Activated gamma-delta T cell (primary cell): ENCODE measurements at places on chromosomes 3 and 15.

- no peak for DNase-seq
Measured at GRCh38 chr3:31254483-31254882, 278.2 kb upstream of the STT3B start.

- DNase-seq, result no peak
Measured at GRCh38 chr3:43361077-43361476, 74.7 kb downstream of the SNRK start.

DNA sequence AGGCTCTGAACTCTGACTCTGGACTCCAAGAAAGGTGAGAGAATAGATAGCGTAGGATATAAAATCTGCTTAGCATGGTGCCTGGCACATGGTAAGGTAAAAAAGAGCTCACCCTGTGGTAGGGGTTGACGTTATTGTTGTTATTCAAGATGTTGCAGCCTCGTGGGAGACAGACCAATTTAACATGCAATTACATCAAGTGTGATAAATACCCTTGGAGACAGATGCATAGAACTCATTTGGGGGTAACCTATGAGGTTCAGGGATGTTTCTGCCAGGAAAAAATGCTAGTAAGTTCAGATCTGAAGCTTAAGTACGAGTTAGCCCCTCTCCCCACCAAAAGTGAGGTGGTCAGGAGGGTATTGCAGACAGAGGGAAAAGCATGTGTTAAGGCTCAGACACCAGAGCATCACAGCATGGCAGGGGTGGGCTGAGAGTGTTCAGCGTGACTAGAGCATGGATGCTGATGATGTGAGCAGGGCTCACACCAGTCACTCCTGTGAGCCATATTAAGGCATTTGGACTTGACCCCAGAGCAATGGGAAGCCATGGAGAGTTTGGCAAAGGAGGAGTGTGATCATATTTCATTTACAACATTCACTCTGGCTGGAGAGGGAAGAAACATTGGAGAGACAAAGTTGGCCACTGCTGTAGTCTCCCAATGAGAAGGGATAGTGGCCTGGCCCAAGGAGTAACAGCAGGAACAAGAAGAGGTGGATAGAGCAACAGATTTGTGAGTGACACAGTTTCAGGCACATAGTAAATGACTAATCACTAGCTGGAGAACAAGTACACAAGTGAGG is 181.0 kb downstream of the UACA start:
- no peak for DNase-seq

- no peak for DNase-seq
Measured at GRCh38 chr15:38260077-38260476, 7.4 kb downstream of the SPRED1 start.

DNA sequence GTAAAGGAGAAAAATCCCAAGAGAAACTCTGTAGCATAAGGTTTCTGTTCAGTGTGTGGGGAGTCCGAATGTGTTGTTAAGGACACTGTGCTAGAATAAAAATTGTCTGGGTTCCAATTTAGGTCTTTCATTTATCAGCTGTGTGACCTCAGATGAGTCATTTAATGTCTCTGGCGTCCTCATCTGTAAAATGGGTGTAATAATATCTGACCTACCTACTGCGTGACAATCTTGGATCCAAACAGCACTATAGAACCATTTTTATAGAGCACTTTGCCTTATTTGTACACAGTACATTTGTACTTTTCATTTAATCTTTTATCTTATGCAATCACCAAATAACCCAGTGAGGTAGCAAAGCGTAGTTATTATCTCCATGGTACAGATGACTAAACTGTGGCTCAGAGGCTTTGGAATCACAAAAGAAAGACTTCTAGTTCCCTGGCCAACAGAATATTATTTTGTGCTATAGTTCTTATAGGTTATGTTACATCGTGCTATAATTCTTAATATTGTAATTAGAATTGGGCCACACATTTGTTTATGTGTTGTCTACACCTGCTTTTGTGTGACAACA is 46.6 kb upstream of the TNIK start:
- DNase-seq, result no peak

DNA sequence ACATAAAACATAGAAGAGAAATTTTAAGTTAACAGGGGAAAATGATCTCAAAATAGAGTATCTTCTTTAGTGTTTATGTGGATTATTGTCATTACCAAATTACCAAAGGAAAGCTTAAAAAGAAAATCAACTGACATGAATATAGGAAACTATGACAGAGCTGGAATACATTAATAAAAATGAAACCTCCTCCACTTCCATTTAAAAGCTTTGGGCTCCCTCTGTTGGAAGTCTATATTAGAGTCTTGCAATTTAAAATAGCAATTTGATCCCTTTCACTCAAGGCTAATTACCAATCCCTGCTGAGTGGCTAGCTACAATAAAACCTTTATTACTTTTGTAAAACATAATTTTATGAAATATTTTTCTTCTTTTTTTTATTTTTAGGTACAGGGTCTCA is 61.4 kb upstream of the IMPG2 start:
- DNase-seq, result no peak

- no peak for DNase-seq
Measured at GRCh38 chr3:65995030-65995429, 43.7 kb downstream of the MAGI1 start.

- DNase-seq, result no peak
Measured at GRCh38 chr3:149555927-149556326, 81.4 kb downstream of the TM4SF4 start.

DNA sequence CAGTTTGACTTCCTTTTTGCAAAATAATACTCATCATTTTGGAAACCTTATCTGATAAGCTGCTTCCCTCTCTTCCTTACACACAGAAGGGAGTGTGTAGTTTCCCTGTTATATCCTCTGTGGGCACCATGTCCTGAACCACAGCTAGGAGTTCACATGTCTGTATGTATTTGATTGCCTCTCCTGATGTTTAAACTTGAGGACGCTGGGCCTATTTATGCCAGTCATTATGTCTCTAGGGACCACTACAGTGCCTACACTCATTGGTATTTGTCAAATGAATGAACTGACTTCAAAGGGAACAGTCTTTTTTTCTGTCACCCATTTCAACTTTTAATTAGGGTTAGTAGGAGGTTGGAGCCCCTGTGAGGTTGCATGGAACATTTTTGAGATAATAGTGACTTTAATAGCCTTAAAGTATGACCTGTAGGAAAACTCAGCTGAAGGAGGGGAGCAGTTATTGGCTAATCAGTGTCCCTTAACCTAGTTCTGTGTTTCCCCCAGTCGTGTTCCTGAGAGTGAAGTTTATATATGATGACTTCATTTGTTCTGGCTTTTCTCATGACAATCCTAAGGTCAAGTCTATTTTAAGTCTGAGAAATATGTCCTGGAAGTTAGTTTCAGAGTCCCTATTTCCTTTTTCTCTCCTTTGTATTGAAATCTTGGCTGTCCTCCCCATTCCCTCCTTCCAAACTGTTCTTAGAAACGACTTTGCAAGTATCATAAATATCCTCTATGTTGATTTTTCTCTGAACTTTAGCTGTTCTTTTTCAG is 28.9 kb downstream of the PDE8A start:
- DNase-seq, result no peak

DNA sequence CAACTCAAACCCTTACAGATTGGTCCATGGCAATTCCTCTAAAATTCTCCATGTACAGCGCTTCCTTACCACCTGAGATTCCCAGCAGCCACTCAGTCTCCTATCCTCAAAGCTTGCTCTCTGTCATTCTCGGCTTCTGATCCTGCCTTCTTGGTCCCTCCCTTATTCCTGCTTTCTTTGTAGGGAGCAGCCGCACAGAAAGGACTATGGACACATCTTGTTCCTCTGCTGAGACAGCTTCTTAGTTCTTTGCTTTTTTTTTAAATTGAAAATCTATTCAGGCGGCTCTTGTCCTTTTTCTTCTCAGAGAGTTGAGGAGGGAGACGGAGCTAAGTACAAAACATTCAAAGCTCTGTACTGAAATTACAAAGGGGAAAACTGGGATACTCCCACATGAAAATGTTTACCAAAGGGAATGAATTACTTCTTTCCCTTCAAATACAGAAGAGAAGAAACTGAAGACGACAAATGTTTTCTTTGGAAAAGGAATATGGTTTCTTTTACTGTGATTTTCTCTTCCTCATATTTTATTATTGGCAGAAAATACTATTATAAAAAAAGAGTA is 285.1 kb downstream of the IL20RB start:
- DNase-seq, result no peak

GRCh38 chr3:158109295-158109803 is 540 bp upstream of the RSRC1 start:
- DNase-seq, result no peak

GRCh38 chr3:178001670-178002101 is 534.5 kb upstream of the KCNMB2 start:
- DNase-seq, result no peak

- no peak for DNase-seq
Measured at GRCh38 chr3:129020691-129021090, 19.6 kb downstream of the EFCC1 start.

DNA sequence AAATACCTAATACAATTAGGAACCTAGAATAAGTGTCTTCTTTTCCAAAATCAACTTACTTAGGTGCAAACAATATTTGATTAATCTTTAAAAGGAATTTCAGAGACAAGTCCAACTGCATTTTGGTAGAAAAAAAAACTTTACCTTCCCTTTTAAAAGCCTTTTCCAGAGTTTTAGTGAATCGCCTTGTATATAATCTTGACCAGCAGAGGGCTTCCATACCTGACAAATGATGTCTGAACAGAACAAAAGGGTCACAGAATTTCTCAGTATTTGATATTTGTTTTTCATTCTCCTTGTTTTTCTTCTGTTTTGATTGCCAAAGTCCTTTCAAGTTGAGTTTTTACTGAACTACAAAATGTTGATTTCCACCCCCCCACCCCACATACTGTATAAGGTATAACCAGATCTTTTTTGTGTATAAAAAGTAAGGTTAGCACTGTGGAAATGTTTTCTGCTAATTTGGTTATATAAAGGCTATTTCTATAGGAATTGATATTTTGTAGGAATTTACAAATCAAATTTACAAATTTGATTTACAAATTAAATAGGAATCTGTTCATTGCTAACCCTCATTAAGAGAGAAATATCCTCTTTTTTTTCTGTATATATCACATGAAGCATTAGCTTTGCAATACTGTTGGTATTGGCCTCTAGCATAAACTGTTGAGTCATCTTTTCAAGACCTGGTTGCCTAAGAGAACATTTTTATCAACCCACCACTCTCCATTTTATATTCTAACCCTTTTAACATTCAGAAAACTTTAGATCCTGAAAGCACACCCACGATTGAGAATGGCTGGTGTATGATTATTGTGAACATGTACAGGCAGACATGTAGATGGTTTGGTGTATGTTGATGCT is 464.1 kb upstream of the RARB start:
- no peak for DNase-seq

DNA sequence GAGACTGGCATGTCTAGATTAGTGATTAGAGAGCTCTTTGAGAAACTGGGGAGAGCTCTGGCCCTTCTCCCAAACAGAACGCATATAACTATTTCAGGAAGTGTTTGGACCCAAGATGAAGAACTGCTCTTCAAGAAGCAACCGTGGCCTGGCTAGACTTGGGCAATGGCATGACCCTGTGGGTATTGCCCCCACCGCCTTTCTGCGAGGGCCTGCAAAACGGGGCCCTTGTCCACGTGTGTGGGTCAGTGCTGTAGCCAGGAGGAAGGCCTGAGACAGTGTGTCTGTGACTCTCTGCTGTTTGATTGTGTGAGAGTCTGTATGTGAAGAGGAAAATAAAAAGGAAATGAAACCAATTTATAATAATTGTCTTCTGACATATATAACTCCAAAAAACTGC is 42.5 kb downstream of the EEFSEC start:
- no peak for DNase-seq

DNA sequence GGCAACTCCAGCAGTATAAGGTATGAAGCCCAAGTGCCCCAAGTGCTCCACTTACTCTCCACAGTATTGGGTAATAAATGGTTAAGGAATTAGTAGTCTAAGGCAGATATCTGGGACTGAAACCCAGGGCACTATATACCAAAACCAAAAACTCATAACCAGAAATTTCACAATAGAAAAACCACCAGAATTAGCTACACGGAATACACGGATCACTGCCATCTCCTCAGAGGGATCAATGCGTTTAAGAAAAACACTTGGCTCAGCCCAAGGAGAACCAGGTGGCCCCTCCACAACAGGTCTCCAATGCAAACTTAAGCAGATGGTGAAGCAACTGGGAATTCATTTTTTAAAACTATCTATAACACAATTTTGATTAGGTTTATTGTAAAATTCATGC is 83.6 kb downstream of the FAIM start:
- no peak for DNase-seq

DNA sequence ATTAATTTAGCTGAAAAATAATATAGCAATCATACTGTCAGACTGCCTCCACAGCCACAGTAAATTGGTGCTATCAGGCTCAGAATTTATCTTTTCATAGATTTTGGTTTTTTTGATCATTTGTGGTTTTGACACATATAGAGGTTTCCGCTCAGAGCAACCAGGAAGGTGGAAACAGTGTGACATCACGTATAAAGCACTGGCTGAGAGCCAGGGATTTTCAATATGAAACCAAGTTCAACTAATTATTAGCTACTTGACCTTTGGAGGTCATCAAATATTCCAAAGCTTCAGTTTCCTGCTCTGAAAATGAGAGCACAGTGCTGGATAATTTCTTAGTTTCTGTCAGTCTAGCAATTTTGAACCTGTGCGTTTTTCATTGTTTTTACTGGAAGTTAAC is 433.8 kb upstream of the SUCLG2 start:
- DNase-seq, result no peak

DNA sequence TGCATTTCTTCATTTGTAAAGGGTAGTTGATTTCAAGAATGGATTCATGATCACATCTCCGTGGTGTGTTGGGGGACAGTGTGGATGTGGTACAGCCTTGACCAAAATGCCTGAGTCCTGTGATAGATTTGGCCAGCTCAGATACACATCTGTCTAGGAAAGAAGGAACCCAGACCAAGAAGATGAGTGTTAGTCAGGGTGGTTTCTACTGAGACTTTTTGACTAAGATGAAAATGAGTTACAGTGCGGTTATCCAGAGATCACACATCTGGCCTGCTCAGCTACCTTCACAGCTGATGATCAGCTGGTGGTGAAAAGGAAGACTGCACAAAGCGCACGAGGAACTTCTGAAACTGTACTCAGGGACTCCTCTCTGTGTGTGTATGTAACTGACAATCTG is 68.0 kb downstream of the FNDC3B start:
- no peak for DNase-seq

DNA sequence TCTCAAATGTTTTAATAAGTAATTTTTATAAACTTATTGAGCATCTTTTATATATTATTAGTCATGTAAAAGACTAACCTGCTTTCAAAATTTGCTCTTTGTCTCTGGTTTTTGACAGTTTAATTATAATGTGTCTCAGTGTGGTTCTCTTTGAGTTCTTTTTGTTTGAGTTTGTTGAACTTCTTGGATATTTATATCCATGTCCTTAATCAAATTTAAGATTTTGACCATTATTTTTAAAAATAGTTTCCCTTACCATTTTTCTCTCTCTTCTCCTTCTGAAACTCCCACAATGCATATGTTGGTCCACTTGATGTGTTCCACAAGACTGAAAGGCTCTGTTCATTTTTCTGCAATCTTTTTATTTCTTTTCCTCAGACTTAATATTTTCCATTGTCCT is 366.1 kb upstream of the GOLIM4 start:
- no peak for DNase-seq

- DNase-seq, result no peak
Measured at GRCh38 chr3:45367453-45367871, 20.9 kb upstream of the LARS2 start.

- DNase-seq, result no peak
Measured at GRCh38 chr15:85742186-85742821, 52.4 kb downstream of the KLHL25 start.

GRCh38 chr3:33538678-33539339 is 98.6 kb upstream of the UBP1 start:
- no peak for DNase-seq

- no peak for DNase-seq
Measured at GRCh38 chr15:42494998-42495360, 455 bp upstream of the SNAP23 start.
